Activated naive CD4-positive, alpha-beta T cell treated with anti-CD3 and anti-CD28 coated beads, Interleukin-2, amount 10 ng/mL, durations not matched to agents 7 days and 5 days (primary cell): ENCODE measurements at places on chromosomes 7 and 10.

DNA sequence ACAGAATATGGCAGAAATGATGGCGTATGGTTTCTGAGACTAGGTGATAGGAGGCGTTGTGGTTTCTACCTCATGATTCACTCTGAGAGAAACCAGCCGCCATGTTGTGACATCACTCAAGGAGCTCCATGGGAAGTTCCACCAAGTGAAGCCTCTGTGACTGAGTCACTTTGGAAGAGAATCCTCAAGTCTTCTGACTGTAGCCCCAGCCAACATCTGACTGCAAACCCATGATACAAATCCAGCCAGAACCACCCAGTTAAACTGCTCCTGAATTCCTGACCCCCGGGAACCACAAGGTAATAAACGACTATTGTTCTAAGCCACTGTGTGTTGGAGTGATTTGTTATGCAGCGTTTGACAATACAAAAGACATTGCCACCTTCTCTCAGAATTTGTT lies 91.1 kb upstream of the CARD11 start:
- H3K36me3 ChIP-seq = peaks cover 1% of the 10 kb centered on the region
- no peak for DNase-seq
- H3K4me1 ChIP-seq = no peaks in the 10 kb centered on the region

DNA sequence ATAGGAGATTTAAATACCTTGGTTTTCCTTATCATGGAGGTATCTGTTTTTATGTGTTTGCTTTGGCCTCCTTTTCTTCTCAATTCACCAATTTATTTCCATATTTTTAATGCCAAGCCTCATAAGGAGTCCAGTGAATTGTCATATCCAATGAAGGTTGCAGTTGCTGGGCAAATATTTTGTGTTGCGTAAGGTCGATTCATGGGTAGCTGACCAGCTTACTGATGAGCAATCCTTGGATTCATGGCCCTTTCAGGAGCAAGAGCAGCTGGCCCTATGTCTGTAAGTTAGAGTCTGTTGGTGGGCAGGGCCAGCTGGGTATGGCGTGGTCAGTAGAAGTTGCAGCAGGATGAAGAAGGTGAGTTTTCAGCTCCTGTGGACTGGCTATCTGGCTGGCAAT lies 182.9 kb downstream of the PFKFB3 start:
- H3K27me3 ChIP-seq = no peaks in the 10 kb centered on the region
- H3K36me3 ChIP-seq = peaks cover 27% of the 10 kb centered on the region
- H3K27ac ChIP-seq = no peak overlapping the region
- H3K4me3 ChIP-seq = no peak overlapping the region

DNA sequence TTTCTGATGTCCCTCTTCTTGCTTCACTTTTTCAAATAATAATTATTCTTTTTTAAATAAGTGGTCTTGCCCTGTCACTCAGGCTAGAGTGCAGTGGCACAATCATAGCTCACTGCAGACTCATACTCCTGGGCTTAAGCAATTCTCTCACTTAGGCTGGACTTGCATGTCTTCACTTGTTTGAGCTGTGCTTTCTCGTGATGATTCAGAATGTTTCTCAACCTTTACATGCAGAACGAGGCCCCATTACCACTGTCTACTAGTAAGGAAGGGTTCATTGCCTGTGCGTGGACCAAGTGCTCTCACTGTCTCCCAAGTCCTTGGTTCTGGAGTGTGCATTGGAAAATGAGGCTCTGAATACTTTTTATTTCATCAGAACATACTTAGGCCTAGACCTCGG lies 468.6 kb upstream of the COBL start:
- H3K27ac ChIP-seq = no peak overlapping the region
- H3K36me3 ChIP-seq = no peaks in the 10 kb centered on the region
- DNase-seq = no peak
- no peaks in the 10 kb centered on the region for H3K27me3 ChIP-seq
- H3K4me1 ChIP-seq = no peaks in the 10 kb centered on the region

- no peaks in the 10 kb centered on the region for H3K36me3 ChIP-seq
- H3K4me1 ChIP-seq = no peaks in the 10 kb centered on the region
- DNase-seq = no peak
- no peak overlapping the region for H3K4me3 ChIP-seq
These were observed 84.1 kb downstream of the FOXL3 start for GRCh38 chr7:373818-374705.

DNA sequence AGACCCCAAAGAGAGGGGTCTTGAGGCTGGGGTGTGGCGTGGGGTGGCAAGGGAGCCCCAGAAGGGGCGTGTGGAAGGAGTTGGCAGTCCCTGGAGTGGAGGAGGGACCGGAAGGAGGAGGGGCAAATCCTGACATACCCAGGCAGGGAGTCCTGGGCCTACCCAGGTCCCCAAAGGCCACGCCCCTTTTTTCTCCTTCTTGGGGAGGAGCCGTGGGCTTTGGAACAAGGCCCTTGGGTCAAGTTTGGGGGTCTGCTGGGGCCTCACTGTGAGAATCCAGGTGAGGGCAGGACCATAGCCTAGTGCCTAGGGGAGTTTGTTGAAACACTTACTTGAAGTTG lies 1.2 kb upstream of the SMARCD3 start:
- H3K36me3 ChIP-seq = no peaks in the 10 kb centered on the region
- DNase-seq = no peak
- H3K4me1 ChIP-seq = peaks cover 26% of the 10 kb centered on the region
- no peak overlapping the region for H3K4me3 ChIP-seq
- no peak overlapping the region for H3K27ac ChIP-seq
- peaks cover 96% of the 10 kb centered on the region for H3K27me3 ChIP-seq

DNA sequence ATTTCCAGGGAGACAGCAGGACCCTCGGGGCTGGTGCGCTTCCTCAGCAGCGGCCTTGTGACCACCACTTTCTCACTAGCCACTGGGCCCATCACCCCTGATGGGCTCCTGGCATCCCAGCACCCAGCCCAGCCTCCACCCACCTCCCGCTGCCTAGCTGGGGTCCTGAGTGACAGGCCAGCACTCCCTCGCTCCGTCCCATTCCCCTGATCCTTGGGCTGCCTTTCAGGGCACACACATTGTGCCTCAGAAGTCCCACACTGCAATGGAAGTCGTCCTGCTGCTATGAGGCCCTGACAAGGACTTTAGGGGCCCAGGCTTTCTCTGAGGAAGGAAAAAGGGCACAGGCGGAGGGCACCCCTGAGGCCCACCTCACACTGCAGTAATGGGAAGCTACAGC lies 12.4 kb downstream of the CAMK2B start:
- peaks cover 2% of the 10 kb centered on the region for H3K4me1 ChIP-seq
- H3K27ac ChIP-seq = no peak overlapping the region
- peaks cover 58% of the 10 kb centered on the region for H3K27me3 ChIP-seq
- no peak for DNase-seq

DNA sequence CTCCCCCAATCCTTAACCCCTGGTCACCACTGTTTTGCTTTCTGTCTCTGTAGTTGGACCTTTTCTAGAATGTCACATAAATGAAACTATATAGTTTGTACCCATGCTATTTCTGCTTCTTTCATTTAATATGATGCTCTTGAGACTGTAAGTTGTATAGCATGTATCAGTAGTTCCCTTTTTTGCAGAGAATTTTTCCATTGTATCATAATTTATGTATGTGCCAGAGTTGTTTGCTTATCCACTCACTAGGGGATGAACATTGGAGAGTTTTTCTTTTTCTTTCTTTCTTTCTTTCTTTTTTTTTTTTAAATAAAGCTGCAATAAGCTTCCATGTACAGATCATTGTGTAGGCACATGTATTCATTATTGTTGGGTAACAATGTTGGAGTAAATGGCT lies 544.8 kb downstream of the CNTNAP2 start:
- no peaks in the 10 kb centered on the region for H3K27me3 ChIP-seq
- H3K4me1 ChIP-seq = no peaks in the 10 kb centered on the region
- H3K36me3 ChIP-seq = no peaks in the 10 kb centered on the region
- H3K4me3 ChIP-seq = no peak overlapping the region
- DNase-seq = no peak
- H3K27ac ChIP-seq = no peak overlapping the region

DNA sequence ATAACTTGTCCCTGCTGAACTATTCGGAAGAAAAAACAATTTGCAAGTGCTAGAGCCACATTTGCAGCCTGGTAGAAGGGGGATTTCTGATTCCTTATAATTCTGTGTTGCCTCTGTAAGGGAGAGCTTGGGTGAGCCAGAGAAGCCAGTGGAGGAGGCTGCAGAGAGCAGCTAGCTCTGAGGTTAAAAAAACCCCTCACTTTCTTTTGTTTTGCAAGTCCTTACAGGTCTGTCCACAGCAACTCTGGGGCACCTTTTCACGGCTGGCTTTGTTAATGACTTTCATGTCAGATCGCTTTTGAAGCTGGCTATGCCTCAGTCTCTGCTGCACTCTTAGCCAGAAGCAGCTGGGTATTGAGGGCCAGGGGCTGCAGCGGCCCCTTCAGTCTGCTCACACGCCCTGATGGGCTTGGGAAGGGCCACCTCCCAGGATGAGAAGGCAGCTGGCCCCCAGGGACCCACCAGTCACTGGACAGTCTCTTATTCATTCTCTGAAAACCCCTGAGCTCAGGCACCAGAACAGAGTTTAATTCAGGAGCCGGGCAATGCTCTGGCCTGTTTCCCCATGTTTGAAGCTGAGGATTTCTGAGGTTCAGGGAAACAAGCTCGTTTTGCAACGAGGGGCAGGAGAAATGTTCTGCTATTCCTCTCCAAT lies 30.9 kb downstream of the TRIM8 start:
- H3K36me3 ChIP-seq = no peaks in the 10 kb centered on the region
- no peak for DNase-seq
- peak overlapping the region; percentile 76 for H3K27ac ChIP-seq
- peaks cover 47% of the 10 kb centered on the region for H3K4me1 ChIP-seq
- H3K27me3 ChIP-seq = no peaks in the 10 kb centered on the region

DNA sequence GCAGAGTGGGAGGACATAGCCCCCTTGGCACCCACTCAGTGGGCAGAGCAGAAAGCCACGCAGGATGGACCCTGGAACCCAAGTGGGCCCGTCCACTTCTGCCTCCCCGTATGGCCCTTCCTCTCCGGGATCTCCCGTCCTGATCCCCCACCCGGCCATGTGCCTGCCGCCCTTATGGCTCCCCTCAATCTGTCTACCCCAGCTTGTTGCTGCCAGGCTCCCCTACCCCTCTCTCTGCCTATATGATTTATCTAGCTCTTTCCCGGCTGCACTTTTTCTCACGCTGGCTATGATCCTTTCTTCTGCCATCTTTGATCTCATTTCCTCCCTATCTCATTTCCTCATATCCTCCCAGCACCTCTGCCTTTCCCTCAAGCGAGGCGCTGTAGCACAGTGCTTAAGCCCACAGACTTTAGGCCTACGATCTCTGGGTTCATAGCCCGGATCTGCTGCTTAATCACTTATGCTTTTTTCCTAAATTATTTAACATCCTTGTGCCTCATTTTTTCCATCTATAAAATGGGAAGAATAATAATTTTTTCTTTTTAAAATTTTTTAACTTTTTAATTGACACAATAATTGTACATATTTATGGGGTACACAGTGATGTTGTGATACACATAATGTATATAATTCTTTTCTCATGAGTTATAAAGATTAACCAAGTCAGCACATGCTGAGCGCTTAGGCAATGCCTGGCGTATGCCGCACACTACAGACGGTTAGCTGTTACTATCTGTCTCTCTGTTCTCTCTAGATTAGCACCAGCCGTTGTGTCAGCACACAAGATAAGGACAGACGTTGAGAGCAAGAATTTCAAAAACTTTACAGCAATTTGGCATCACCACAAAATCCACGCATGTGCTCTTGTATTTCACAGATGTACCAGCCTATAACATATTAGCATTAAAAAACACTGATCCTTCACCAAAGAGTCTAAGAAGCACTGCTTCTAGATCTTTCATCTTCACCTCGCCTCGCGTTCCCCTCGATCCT lies 18.1 kb downstream of the KCNH2 start:
- H3K36me3 ChIP-seq = no peaks in the 10 kb centered on the region
- peaks cover 85% of the 10 kb centered on the region for H3K27me3 ChIP-seq
- peaks cover 19% of the 10 kb centered on the region for H3K4me1 ChIP-seq

GRCh38 chr7:143405173-143406001 lies 3.3 kb downstream of the EPHA1 start:
- H3K36me3 ChIP-seq = peaks cover 4% of the 10 kb centered on the region
- H3K4me1 ChIP-seq = peaks cover 50% of the 10 kb centered on the region
- no peak overlapping the region for H3K27ac ChIP-seq
- peaks cover 15% of the 10 kb centered on the region for H3K27me3 ChIP-seq

DNA sequence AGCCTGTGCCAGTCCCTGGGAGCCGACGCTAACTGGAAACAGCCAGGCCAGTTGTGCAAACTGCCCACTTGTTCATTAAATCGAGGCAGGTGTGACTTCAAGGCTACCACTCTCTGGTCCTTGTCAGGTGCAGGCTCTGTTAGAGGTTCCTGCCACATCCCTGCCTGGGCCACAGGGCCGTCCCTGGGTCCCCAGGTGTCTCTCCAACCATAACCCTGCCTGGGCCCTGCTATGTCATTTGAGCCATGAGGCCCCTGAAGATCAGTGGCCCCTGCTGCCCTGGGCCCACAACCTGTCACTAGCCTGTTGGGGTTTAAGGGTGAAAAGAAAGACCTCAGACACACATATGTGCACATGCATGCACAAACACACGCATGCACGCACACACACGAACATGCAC lies 326.9 kb downstream of the TNS3 start:
- no peaks in the 10 kb centered on the region for H3K36me3 ChIP-seq
- no peak overlapping the region for H3K27ac ChIP-seq
- H3K27me3 ChIP-seq = peaks cover 31% of the 10 kb centered on the region

GRCh38 chr7:72524037-72524436 lies 111.9 kb upstream of the CALN1 start:
- no peak overlapping the region for H3K27ac ChIP-seq
- no peak for DNase-seq
- no peaks in the 10 kb centered on the region for H3K36me3 ChIP-seq

DNA sequence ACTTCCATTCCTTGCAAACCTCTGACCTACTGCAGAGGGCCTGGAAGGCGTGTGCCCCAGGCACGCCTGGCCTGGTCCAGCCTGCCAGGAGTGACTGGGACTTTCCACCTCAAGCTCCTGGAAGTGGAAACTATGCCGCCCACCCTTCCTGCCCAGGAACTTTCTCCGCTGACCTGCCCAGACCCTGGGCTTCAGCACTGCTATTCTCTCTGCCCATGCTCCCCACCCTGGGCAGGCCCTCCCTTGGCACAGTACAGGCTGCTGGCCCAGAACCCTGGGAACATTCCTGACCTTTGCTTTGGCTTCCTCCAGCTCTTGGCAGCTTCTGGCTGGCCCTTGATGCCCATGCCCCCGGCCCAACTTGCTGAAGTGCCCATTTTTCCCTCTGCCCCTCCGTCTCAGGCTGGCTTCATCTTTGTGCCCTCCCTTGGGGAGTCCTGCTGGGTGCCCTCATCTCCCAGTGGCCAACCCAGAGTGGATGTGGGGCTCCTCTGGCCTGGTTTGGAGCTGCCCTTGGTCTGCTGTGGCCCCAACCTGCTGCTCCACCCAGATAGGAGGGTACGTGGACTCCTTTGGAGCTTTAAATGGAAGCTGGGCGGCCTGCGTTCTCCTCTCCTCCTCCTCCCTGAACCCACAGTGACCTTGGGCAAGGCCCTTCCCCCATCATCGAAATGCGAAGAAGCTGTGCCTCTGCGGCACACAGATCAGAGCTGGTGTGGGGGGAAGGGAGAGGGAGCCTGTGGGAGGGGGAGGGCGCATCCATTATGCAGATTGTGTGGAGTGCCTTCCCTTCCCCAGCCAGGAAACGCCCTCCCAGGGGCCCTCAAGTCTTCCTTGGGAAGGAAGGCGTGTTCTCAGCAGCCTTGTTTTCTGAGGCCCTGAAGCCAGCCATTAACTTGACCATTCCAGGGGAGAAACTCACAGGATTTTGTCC lies 3.4 kb downstream of the MMRN2 start:
- H3K36me3 ChIP-seq = peaks cover 13% of the 10 kb centered on the region
- H3K4me3 ChIP-seq = no peak overlapping the region
- DNase-seq = no peak
- no peak overlapping the region for H3K27ac ChIP-seq
- peaks cover 4% of the 10 kb centered on the region for H3K27me3 ChIP-seq
